Natural killer cell (primary cell): ENCODE measurements at places on chromosomes 16 and 17.

DNA sequence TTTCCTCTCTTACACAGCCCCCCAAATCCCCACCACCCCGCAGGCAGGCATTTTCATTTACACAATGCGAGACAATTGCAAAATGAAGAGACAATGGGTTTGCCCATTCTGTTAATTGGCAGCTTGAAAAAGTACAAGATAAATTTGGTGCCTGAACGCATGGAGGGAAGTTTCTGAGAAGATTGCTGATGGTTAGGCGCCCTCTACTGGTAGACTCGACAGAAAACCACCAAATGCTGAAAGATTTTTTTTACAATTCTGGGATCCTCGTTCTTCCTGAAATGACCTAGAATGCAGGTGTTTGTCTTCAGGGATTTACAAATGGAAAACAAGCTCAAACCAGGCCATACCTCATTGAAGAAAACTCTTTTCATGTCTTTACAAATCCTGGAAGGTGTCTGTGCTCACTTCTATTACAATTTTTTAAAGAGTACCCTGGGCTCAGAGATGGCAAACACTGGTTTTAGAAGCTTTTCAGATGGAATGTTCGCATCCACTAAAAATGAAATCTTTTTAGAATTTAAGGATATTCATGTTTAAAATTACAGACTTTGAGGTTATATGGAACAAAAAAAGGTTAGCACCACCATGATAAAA, 338.5 kb downstream of the PMP22 start:
- peak; percentile 18 for DNase-seq

GRCh38 chr17:42049834-42050392, 488 bp downstream of the C17orf113 start:
- no peak for DNase-seq

DNA sequence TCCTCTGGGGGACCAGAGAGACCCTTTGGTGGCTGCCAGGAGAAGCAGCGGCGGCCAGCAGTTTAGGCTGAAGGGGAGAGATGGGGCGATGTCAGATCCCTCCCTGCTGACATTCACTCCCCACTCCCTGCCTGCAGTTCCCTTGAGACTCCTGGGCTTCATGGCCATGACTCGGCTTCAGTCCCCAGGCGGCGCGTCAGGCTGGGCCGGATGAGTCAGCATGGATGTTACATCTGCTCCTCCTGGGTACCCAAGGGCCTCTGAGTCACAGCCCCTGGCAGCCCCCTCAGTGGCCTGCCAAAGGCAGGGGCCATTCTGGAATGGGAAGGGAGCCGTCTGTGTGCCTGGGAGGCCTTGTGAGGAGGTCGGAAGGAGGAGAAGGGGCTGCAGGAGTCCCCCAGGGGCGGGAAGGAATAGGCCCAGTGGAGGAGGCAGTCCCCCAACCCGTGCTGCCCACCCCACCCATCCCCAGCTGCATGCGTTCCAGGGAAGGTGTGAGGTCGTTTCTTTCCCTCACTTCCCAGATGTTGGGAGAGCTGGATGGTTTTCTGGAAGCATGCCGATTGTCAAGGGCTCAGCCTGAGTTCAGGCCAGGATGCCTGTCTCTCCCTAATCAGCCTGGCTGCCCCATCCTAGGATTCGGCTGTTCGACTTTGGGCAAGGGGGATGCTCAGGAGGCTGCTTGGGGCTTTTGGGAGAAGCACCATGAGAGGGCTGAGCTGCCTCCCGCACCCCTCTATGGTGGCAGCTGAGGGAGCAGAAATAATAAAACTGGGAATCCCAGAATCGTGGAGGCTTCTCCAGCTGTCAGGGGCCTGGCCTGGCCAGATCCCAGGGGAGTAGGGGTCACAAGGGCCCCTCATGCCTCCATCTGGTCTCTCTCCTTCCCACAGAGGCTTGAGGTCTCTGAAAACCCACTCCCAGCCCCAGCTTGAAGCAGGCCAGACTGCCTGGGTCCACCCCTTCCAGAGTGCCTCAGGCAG, 9.7 kb downstream of the RHBDL3 start:
- DNase-seq = no peak

GRCh38 chr16:88922114-88922825, 54.7 kb downstream of the CBFA2T3 start:
- no peak for DNase-seq

DNA sequence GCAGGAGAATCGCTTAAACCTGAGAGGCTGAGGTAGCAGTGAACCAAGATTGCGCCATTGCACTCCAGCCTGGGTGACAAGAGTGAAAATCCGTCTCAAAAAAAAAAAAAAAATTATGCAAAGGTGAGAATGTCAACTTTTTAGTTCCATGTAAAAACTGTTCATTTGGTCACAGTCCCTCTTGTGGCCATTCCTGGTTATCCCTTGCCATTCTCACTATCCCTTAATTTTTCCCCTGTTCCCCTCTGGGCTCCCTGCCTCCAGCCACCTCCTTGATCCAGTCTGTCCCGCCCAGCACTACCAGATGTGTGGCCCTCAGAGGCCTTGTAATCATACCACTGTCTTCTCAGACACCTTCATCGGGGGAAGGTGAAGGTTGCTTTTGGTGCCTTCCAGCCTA, 23.4 kb downstream of the DCAF7 start:
- DNase-seq = no peak

- DNase-seq = peak; percentile 56
These were observed 6.4 kb upstream of the LGALS3BP start for GRCh38 chr17:78986048-78986648.

GRCh38 chr16:54475019-54475601, 188.5 kb upstream of the IRX3 start:
- no peak for DNase-seq

DNA sequence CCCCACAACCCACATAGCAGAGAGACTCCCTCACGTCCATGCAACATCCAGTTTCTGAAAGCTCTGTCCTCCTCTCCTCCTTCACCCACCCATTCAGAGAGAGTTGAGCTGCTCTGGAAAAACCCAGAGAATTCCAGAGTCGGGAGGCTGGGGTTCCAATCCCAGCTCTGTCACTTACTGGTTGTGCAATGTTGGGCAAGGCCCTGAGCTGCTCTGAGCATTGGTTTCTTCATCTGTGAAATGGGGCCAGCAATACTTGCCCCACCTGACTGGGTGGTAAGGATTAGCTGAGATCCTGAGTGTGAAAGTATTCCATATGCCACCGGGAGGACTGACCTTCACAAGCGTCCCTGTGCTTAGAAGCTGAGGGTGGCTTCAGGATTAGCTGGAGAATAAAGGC, 12.2 kb upstream of the DLX4 start:
- DNase-seq = no peak

- DNase-seq = no peak
These were observed 91.6 kb downstream of the CCT6B start for GRCh38 chr17:34869641-34870040.

- no peak for DNase-seq
These were observed 173.3 kb downstream of the PMP22 start for GRCh38 chr17:15091825-15092224.

DNA sequence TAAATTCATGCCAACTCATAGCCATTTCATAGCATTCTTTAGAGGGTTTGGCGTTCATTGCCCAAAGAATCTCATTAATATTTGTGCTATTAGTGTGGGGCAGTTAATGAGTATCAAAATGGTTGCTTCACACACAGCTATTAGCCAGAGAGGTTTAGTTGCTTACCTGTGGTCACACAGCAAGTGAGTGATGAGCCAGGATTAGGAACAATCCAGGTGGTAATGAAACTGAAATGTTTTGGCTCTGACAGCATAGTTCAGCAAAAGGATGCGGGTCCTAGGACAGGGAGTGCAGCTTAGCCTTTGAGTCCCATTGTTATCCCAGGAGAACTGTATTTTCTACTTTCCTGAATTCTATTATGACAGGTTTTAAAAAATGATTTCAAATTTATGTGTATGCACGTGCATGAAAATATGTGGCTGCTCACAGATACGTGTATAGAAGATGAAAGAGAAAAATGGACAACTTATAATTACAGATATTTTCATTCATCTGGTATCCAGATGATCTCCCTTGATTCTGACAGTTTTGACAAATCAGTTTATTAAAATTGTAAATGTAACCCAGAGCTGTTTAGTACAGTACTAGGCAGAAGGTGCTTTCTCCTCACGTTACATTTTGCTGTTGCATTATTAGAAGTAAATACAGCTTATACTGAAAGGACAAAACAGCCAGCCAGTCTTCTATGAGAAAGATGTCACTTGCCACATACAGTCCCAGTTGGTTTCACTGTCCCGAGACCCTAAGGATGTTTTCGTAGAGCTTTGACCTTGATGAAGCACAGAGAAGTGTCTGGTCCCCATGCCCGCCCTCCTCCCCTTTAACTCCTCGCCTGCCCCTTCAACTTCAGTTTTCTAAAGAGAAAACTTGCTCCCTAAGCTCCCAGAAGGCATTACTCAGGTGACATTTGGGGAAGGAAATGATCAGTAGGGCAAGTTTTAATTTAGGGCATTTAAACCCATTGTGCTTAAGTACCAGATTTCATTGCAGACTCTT, 99.8 kb upstream of the TBX2 start:
- no peak for DNase-seq

- no peak for DNase-seq
These were observed 12.1 kb downstream of the UBN1 start for GRCh38 chr16:4859190-4859899.

- DNase-seq = no peak
These were observed 144.7 kb downstream of the ENGASE start for GRCh38 chr17:79219208-79219935.

GRCh38 chr16:87824991-87825841, 44.1 kb downstream of the SLC7A5 start:
- no peak for DNase-seq

- peak; percentile 9 for DNase-seq
These were observed 165.4 kb downstream of the AIPL1 start for GRCh38 chr17:6269478-6269877.

GRCh38 chr17:17815436-17816200, 21.2 kb downstream of the SREBF1 start:
- DNase-seq = no peak

- DNase-seq = no peak
These were observed 218.5 kb upstream of the RPL38 start for GRCh38 chr17:73984941-73985340.

- DNase-seq = no peak
These were observed 78.8 kb downstream of the WIPI1 start for GRCh38 chr17:68378268-68379176.

DNA sequence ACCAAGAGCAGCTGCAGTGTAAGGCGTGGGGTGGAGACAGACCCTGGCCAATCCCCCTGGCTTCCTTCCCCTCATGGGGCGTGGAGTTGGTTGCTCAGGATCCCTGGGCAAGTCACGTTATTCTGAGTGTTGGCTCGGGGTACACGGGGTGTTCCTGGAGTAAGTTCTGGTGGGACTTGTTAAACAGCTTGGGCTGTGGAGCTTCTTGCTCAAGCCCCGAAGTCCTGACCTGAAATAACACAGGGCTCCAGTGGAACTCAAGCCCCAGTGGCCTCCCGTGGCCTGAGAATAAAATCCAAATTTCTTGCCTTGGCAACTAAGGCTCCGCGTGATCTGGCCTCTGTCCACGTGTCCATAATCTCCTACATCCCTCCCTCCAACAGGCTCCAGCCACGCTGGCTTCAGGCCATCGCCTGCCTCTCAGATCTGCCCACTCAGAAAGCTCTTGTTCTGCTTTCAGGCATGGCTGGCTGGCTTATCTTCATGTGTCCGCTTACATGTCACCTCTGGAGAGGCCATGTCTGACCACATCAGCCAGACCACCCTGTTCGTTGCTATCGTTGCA, 49.3 kb upstream of the BCO1 start:
- DNase-seq = no peak

DNA sequence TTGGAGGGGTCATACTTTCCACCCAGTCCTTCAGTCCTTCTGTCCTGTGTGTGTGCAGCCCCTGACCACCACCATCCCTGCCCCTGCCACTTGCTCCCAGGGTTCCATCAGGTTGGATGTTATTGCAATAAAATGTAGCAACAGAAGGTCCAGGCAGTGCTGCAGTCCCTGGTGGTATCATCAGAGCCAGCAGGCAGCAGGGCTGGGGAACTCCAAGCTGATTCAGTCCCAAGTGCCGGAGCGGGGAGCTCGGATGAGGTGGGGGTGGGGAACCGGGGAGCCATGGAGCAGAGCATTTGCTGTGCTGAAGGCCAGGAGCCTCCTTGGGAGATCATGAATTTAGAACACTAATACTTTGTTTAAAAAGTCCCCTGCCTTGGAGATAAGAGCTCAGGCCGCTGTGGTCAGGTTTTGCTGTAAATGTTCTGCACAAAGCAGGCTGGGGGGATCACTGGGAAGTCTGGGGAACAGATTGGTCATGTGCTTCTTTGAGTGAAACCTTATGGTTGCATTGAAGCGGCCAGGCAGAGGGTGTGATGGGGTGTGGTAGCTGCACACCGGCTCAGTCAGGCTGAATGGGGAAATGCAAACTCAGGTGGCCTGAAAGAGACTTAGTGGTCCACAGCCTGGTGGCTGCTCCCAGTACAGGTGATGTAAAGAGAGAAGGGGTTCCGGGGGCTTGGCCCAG, 225.9 kb downstream of the SEC14L1 start:
- DNase-seq = no peak

GRCh38 chr17:68578236-68578635, 22.9 kb downstream of the FAM20A start:
- DNase-seq = no peak

DNA sequence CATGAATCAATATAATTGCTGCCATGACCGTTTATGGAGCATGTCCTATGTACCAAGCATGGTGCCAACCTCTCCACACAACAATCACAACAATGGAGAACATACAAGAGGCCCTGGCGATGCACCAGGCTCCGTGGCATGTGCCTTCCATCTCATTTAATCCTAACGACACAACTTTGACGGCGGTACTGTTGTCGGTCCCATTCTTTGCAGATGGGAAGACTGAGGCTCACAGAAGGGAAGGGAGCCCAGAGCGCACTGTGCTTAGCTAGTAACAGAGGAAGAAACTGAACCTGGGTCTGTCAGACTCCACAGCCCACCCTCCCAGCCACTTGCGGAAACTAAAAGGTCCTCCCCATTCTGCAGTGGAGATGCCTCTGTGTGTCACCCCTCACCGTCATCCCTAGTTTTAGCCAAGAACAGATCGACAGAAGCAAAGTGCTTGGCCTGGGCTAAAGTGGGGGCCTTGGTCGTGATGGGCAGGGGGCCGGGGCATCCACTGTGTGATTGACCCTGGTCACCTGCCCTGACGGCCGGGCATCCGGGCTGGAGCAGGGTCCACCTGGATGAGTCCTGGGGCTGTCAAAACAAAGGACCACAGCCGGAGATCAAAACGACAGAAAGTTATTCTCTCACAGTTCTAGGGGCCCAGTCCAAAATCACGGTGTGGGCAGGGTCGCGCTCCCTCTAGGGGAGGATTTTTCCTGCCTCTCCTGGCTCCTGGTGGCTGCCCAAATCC, 183.9 kb downstream of the C16orf95 start:
- DNase-seq = no peak

- DNase-seq = no peak
These were observed 108.2 kb downstream of the VAT1L start for GRCh38 chr16:77896415-77897128.

DNA sequence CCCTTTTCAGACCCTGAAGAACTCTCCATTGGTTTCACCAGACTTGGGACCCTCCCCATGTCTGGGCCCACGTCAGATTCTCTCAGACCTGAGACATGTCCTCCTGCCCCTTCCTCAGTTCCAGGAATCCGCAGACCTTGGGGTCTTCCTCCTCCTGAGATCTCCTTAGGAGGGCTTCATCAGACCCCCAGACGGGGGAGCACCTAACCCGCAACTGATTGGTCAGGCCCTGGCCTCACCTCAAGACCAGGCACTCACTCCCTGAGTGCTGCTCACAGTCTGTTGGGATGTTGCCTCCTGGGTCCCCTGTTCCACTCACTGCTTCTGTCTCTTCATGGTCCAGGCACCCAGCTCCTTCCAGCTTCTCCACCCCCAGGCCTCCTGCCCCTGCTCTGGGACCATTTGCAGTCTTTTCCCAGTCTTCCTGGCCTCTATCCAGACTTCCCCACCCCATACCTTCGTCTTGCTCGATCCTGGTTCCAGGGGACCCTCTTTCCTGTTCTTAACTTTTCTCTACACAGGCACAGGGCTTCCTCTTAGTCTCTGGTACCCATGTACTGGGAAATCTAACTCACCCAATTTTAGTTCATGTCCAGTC, 1.2 kb downstream of the GID4 start:
- no peak for DNase-seq
